ENCODE measurements at places on chromosomes 5 and 9.

- DNase-seq = peak; percentile 35
Measured at GRCh38 chr9:83296123-83296522, 233.2 kb upstream of the RASEF start.

GRCh38 chr9:76725885-76726284 lies 38.4 kb upstream of the PCA3 start:
- no peak for DNase-seq

GRCh38 chr5:10637944-10638343 lies 74.1 kb downstream of the ANKRD33B start:
- DNase-seq = no peak

GRCh38 chr9:80147866-80148265 lies 576.1 kb downstream of the TLE4 start:
- no peak for DNase-seq

DNA sequence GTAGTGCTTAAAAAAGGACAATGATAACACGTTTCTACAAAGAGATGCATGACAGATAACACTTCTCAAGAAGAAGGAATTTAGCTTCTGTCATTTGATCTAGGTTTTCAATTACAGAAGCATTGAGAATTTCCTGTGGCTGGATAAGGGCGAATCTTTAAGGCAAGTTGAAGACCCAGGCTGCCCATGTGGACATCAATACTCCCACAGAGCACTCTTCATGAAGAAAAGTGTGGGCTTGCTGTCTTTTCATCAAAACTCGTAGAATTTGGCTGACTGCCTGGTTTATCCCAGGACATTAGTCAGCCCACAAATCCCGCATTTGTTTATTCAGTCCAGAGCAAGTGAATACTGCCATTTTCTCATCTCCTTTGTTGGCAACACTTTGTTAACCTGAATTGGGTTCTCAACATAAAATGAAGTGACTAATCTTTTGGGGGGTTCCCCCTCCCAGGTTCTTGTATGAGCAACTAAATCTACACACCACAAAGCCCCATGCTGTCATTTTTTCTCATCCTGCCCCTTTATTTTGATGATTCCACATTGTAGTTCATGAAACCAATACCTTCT lies 43.4 kb upstream of the CDKN2B start:
- no peak for DNase-seq

DNA sequence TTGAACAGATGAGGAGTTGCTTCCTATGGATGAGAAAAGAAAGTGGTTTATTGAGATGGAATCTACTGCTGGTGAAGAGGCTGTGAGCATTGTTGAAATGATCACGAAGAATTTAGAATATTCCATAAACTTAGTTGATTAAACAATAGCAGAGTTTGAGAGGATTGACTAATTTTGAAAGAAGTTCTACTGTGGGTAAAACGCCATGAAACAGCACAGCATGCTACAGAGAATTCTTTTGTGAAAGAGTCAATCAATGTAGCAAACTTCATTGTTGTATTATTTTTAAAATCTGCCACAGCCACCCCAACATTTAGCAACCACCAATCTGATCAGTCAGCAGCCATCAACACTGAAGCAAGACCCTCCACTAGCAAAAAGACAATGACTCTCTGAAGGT lies 309.1 kb downstream of the SPOCK1 start:
- no peak for DNase-seq

GRCh38 chr9:38085308-38085707 lies 16.3 kb upstream of the SHB start:
- no peak for DNase-seq

GRCh38 chr5:122350496-122350895 lies 38.5 kb downstream of the SNCAIP start:
- no peak for DNase-seq

DNA sequence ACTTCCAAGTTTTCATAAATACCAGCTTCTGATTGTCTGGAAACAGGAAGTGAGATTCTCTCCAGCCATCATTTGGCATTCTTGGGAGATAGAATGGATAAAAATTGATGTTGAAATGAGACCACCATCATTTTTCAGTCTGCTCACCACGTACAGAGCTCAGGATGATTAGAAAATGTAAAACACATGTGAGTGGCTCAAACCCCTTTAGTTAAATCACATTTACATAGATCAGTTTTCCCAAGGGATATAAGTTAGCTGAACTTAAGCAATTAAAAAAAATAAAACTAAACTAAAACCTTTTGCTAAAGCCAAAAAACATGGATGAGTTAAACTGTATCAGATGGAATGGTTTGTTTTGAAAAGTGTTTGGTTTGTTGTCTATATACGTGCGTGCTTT lies 37.1 kb upstream of the GDNF start:
- no peak for DNase-seq

DNA sequence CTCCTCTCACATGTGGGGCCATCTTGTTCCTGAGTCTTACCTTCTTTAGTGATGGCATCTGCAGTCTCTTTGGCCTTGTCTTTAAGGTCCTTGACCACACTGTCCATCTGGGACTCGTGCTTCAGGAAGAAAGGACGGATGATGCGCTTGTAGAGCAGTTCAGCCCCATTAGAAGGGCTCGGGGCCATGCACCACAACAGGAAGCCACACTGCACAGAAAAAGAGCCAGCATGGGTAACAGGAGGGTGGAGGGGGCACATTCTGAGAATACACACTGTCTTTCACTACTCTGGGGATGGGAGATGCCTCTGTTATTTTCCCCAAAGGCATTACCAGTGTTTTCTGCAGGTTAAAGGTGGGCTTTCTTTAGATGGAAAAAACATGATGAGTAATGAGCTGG lies 25.9 kb downstream of the SRP19 start:
- no peak for DNase-seq
